ENCODE measurements at places on chromosomes 5 and 9. TPM values are rescaled to one million over a fixed set of nuclear protein-coding genes. Genes with fewer than 3 reads are reported as not detected.

DNA sequence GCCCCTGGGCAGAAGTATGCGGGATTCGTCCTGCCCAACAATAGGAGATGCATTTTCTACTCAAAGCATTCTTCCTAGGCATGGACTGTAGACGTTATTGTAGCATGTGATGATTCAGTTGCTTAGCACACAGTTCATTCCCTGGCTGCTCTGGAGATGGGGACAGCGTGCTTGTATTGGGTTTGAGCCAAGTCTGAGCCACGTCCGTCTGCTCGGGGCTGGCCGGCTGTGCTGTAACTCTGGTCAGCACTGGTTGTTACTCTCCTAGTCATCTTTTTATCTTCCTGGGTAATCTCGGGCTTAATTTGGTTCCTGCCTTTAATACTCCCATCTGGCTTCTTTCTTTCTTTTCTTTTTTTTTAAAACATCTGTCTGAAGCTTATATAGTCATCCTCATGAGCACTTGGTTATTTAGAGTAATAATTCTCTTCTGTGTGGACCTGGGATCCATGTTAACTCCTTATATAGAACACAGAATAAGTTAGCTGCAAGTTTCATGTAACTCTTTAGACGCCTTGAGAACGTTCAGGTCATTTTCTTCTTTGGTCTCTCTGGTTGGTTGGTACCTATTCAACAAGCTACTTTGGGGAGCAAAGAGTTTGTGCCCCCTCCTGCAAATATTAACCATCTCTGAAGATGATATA is 118.8 kb upstream of the RPS23 start:
- H3K36me3 ChIP-seq: no peaks in the 10 kb centered on the region
- H3K27ac ChIP-seq: no peak overlapping the region
- H3K27me3 ChIP-seq: no peaks in the 10 kb centered on the region
- no peaks in the 10 kb centered on the region for H3K4me1 ChIP-seq
- peak; percentile 26 for DNase-seq
- no peak overlapping the region for H3K4me3 ChIP-seq

GRCh38 chr9:99634186-99634585 is 187.5 kb upstream of the NR4A3 start:
- H3K27ac ChIP-seq: no peak overlapping the region
- H3K36me3 ChIP-seq: no peaks in the 10 kb centered on the region
- H3K27me3 ChIP-seq: no peaks in the 10 kb centered on the region
- H3K4me3 ChIP-seq: no peak overlapping the region

DNA sequence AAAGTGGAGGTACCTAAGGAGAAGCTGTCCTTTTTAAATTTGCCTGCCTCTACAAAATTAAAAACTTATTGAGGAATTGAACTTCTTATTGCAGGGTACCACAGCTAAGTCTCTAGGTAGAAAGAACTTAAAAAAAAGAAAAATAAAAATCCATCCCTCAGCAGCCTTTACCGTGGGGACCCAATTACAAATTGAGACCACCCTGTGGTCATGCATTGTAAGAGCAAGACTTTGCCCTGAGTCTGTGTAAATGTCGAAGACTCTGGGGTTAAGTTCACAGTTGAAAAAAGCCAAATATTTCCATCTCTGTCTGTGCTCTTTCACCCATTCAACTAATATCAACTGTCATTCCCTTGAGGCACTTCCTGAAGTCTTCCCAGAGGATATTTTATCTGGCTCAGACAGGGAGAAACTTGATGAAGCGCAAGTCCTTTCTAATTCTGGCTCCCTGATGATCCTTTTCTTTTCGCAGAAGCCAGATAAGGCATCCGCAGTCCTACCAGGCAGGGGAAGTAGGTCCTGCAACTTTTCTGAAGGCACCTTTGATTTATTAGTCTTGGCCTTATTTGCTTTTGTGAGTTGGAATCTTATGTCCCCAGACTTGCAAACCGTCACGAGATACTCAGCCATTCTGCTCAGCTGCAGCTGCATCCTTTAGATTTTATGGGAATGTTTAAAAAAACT is 323.8 kb upstream of the WWC1 start:
- no peaks in the 10 kb centered on the region for H3K4me1 ChIP-seq
- H3K27me3 ChIP-seq: no peaks in the 10 kb centered on the region
- no peaks in the 10 kb centered on the region for H3K36me3 ChIP-seq
- H3K4me3 ChIP-seq: no peak overlapping the region

- no peak overlapping the region for H3K27ac ChIP-seq
- no peak overlapping the region for H3K4me3 ChIP-seq
- H3K4me1 ChIP-seq: no peaks in the 10 kb centered on the region
- H3K36me3 ChIP-seq: no peaks in the 10 kb centered on the region
- no peaks in the 10 kb centered on the region for H3K27me3 ChIP-seq
Measured at GRCh38 chr5:74482990-74483389, 157.5 kb downstream of the ENC1 start.

DNA sequence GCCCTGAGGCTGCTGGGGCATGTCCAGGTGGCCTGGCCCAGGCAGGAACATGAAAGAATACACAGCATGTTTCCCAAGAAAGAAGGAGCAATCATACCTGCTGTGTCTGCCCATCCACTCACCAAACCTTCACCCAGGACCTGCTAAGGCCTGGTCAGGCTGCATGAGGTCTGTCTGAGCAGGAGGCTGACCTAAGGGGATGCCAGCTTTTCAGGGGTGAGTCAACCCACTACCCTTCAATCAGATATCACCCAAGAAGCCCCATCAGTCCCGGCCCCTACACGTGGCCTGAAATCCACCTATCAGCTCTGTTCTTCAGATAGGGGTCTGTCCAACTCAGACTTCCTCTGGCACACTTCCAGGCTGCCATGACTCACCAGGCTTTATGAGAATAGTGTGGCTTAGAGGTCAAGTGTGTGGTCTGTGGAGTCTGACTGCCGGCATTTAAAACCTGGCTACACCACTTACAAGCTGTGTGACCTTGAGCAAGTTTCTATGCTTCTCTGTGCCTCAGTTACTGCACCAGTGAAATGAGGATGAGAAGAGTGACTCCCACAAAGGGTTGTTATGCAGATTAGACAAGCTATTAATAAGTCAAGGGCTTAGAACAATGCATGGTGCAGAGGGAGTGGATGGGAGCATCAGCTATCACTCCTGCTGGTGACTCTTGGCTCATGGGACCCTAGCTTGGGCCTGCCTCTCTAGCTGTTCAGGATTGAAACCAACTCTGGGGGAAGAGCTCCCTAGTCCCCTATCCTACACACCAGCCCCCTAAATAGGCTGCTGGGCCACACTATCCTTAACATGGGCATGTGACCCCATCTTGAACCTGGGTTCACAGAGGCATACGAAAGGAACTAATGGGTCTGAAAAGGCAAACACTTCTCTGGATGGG is 130.3 kb downstream of the PAX5 start:
- no peak overlapping the region for H3K4me3 ChIP-seq
- no peak for DNase-seq
- no peak overlapping the region for H3K27ac ChIP-seq
- no peaks in the 10 kb centered on the region for H3K4me1 ChIP-seq
- H3K36me3 ChIP-seq: no peaks in the 10 kb centered on the region

- H3K4me1 ChIP-seq: no peaks in the 10 kb centered on the region
- H3K27me3 ChIP-seq: no peaks in the 10 kb centered on the region
- H3K36me3 ChIP-seq: no peaks in the 10 kb centered on the region
Measured at GRCh38 chr5:171469326-171469725, 49.9 kb downstream of the FGF18 start.

DNA sequence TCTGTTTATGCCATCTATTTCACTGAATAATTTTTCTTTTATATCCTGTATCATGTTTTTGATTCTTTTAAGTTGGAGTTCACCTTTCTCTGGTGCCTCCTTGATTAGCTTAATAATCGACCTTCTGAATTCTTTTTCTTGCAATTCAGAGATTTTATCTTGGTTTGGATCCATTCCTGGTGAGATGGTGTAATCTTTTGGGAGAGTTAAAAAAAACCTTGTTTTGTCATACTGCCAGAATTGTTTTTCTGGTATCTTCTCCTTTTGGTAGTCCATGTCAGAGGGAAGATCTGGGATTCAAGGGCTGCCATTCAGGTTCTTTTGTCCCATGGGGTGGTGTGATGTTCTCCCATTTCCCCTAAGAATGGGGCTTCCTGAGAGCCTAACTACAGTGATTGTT is 800.8 kb upstream of the TYRP1 start:
- H3K27ac ChIP-seq: no peak overlapping the region
- H3K4me3 ChIP-seq: no peak overlapping the region
- no peak for DNase-seq
- no peaks in the 10 kb centered on the region for H3K27me3 ChIP-seq
- no peaks in the 10 kb centered on the region for H3K4me1 ChIP-seq

The CMYA5 gene
- 5.0 TPM for total RNA-seq

- H3K36me3 ChIP-seq: no peaks in the 10 kb centered on the region
- DNase-seq: no peak
- no peaks in the 10 kb centered on the region for H3K27me3 ChIP-seq
- H3K4me3 ChIP-seq: no peak overlapping the region
- H3K27ac ChIP-seq: no peak overlapping the region
- no peaks in the 10 kb centered on the region for H3K4me1 ChIP-seq
Measured at GRCh38 chr5:77744116-77744515, 32.0 kb downstream of the TBCA start.

The DCAF12 gene
- total RNA-seq: 25.6 TPM

DNA sequence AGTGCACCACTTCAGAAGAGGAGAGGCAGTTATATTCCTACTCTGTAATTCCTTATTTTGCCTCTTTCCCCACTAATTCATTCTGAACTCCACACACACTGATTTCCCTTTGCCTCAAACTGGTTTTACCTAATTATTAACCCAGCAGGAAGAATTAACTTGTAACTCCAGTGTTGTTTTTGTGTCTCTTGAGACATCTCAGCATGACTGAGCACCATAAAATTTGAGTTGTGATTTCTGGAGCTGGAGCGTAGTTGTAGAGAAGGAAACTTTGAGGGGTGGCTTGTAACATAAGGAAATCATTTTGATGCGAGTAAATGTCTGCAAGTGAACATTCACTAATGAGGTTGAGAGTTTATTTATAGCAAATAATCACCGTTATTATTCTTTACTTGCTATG is 265.2 kb downstream of the TMEM38B start:
- H3K27me3 ChIP-seq: no peaks in the 10 kb centered on the region
- DNase-seq: no peak
- H3K4me3 ChIP-seq: no peak overlapping the region
- no peaks in the 10 kb centered on the region for H3K36me3 ChIP-seq
- no peak overlapping the region for H3K27ac ChIP-seq

GRCh38 chr5:68745448-68745847 is 348.4 kb upstream of the SLC30A5 start:
- H3K4me3 ChIP-seq: no peak overlapping the region
- no peaks in the 10 kb centered on the region for H3K4me1 ChIP-seq
- H3K27ac ChIP-seq: no peak overlapping the region
- DNase-seq: no peak

The SYNPO gene
- 22.4 TPM for total RNA-seq

GRCh38 chr5:117623042-117623805 is 1048.6 kb upstream of the SEMA6A start:
- H3K27ac ChIP-seq: no peak overlapping the region
- no peaks in the 10 kb centered on the region for H3K36me3 ChIP-seq
- DNase-seq: no peak
- no peaks in the 10 kb centered on the region for H3K4me1 ChIP-seq
- no peaks in the 10 kb centered on the region for H3K27me3 ChIP-seq

The FIBCD1 gene
- 0.16 TPM for total RNA-seq

DNA sequence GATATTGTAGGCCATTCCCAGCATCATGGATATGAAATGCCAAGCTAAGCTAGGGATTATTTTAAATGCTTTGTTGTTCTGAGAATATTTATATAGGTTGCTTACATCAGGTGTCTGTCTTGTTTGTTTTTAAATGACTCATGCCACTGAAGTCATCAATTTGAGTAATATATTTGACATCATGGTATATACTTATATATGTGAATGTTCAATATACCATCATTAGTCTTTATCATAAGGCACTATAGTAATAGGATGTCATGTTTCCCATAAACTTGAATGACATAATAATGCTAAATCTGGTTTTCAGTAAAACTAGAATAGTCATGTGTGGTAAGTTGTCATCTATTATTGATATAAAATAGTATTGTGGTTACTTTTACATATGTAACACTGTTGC is 13.1 kb downstream of the C9orf85 start:
- no peak overlapping the region for H3K4me3 ChIP-seq
- H3K4me1 ChIP-seq: no peaks in the 10 kb centered on the region
- no peak overlapping the region for H3K27ac ChIP-seq
- H3K36me3 ChIP-seq: no peaks in the 10 kb centered on the region
- H3K27me3 ChIP-seq: no peaks in the 10 kb centered on the region
- DNase-seq: no peak

The ARPC5L gene
- total RNA-seq: 25.6 TPM

GRCh38 chr5:139560752-139561654 is at the start of gene UBE2D2:
Gene UBE2D2 (plus strand): TSS chr5:139561339. CDS start chr5:139561792, 453 bp downstream.
- peak within 1 kb of the TSS; percentile 97 for H3K27ac ChIP-seq
- no peaks in the 10 kb centered on the region for H3K36me3 ChIP-seq
- H3K4me3 ChIP-seq: peak within 1 kb of the TSS; percentile 69
- peaks cover 3% of the 10 kb centered on the region for H3K4me1 ChIP-seq
- no peaks in the 10 kb centered on the region for H3K27me3 ChIP-seq

DNA sequence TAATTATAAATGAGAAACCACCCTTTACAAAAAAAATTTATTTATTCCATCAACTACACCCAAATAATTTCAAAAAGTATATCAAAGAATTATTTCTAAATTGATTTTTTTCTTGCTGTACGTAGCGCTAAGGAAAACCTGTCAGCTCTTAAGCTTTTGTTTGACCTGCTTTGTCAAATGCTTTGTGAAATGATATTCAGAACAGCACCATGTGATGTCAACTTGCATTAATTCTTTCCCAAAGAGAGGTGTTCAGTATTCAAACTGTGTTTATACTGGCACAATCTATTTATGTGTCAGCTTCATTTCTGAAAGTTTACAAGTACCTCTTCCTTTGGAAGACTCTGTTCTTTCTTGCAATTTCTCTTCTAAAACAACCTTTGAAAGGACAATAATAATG is 12.0 kb upstream of the ARSB start:
- H3K27ac ChIP-seq: no peak overlapping the region
- no peaks in the 10 kb centered on the region for H3K27me3 ChIP-seq
- no peak overlapping the region for H3K4me3 ChIP-seq
- H3K36me3 ChIP-seq: no peaks in the 10 kb centered on the region
- no peak for DNase-seq
- H3K4me1 ChIP-seq: no peaks in the 10 kb centered on the region

GRCh38 chr5:131394128-131394527 is 130.3 kb downstream of the CDC42SE2 start:
- H3K4me1 ChIP-seq: no peaks in the 10 kb centered on the region
- no peak for DNase-seq
- no peaks in the 10 kb centered on the region for H3K27me3 ChIP-seq
- H3K4me3 ChIP-seq: no peak overlapping the region
- H3K27ac ChIP-seq: no peak overlapping the region

The RASGRF2 gene
- total RNA-seq: 11.1 TPM

DNA sequence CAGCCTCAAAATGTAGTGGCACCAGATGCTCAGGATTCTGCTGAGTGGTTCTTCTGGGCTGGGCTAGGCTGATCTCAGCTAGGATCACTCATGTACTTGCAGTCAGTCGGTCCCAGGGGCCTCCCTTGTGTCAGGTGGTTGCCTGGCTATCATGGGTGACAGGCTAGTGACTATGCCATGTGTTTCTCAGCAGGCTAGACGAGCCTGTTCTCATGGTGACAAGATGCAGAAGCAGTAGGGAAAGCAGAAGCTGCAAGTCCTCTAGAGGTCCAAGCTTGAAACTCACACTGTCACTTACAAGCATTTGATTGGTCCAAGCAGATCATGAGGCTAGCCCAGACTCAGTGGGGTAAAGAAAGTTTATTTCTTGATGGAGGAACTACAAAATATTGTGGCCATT is 15.2 kb upstream of the KCNMB1 start:
- H3K27ac ChIP-seq: no peak overlapping the region
- H3K36me3 ChIP-seq: no peaks in the 10 kb centered on the region
- no peak overlapping the region for H3K4me3 ChIP-seq
